NCI-H460 (cell line): ENCODE measurements at places on chromosomes 5 and 9.
A peak's percentile ranks its signal among the peaks of the same experiment; 100 is the strongest.

DNA sequence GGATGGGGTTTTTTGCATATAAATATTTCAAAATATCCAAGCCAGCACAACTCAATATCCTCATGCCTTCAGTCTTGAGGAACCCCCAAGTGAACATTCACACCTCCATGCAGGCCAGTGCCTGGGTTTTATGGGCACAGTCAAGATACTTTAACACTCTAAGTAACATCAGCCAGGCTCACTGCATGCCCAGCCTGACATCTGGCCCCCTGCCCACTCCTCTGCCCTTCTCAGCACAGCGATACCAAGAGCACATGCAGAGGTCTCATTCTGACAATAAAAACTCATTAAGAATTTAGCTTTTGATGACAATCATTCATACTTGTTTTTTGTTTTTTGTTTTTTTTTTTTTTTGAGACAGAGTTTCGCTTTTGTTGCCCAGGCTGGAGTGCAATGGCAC, 250.0 kb downstream of the CWC27 start:
- no peak for DNase-seq

DNA sequence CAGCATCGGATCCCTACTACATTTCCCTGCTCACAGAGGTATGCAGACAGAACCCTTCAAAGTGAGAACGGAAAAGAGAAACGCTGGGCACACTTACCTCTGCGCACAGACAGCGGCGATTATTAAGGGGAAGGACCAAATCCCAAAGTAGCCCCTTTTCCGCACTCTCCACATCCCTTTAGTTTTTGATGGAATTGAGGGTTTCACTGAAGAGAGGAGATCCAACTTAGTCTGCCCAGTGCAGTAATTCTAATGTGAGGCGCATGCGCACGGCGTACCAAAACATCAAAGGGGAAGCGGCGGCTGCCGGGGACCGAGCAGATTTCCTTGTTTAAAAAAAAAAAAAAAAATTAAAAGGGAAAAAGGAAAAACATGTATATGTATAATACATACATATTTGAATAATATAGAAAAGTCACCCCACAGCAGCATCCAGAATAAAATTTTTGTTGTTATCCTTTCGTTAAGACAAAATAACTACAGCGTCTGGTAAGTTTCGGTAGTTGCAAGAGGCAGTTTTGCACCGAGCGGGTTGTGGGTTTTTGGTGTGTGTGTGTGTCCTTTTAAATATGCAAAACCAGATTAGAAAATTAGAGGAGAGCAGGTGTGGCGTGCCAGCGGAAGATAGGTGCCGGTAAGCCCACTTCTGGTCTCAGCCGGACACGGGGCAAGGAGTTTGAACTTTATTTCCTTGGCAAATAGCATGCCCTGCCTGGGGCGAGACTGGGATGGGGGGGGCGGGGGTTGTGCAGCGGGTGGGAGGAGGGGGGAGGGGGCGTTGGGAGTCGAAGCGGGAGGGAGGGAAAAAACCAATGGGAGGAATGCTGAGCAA, at the start of gene GABRB2:
TSS of gene GABRB2 (minus strand) at position 256 of the 832 bp plus-strand sequence. CDS start at position 174, 82 bp downstream.
- peak; percentile 15 for DNase-seq

DNA sequence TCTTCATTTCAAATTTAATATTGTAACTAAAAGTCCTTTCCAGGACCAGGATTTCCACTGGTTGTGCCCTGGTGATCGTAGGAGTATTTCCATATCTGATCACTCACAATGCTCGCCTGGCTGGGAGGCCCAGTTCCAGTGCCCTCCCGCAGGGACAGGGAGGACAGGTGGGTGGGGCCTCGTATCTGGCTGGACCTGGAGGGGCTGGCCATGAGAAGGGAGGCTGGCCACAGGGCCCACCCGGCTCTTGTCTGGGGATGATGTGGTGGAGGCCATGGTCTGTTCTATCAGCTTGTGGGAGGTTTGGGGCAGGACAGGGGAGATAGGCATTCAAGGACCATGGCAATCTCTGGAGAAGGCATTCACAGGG, 286.4 kb downstream of the GADD45G start:
- DNase-seq: no peak

- DNase-seq: no peak
Observed at GRCh38 chr5:56176155-56176798, 56.9 kb downstream of the ANKRD55 start.

GRCh38 chr9:91994422-91994821, 44.4 kb upstream of the ROR2 start:
- no peak for DNase-seq

DNA sequence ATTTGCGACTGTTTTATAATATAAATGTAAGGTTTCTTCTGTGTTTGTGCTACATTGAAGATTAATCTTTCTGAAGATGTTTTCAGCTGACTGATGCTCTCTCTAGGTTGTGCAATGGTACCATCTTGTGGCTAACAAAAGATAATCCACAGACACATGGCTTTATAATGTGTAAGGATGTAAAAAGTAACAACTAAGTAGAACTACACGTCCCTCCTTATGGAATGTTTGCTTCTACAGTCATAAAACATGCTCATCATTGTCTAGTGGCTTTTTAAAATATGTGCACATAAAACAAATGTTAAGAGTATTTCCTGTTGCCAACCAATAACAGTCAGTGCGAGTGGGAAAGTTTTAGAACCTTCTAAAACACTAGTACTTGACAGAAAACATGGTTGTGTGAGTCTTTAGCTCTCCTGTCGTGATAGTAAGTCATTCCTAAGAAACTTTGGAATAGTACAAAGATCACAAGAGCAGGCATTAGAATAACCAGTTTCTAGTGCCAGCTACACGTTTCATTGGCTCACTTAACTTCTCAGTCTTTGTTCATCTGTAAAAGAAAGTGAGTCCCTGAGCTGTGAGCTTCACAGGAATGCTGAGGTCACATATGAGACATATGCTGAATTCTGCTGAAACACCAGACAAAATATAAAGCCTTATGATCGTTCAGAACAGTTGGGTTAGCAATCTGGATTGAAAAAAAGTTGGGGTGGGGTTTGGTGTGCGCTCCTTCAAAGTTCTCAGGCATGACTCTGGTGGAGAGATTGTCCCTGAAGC, 75.7 kb upstream of the GLIS3 start:
- DNase-seq: peak; percentile 40

- no peak for DNase-seq
Observed at GRCh38 chr5:10266839-10267238, 16.8 kb downstream of the CCT5 start.

DNA sequence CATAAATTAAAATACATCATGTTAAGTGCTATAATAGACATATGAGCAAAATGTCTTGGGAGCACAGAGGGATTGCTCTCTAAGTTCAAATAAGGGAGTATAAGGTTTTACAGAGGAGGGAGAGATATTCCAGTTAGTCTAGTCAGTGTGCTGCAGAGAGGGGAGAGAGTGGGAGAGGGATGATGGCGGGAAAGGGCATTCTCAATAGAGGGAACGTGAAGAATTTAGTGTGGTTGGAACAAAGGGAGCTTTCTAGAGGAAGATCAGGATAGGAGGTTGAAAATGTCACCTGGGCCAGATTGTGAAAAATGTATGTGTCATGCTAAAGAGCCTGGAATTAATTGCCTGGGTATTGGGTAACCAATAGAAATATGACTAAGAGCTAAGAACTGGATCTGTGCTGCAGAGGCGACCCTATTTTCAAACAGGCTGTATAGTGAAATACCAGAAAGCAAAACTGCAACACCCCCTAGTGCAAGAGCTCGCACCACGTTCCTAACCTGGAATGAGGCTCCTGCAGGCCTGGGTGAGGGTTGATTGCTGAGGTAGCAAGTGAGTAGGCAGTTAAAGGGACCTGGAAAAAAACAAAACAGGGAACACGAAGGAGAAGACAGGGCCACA, 791.8 kb upstream of the C9orf72 start:
- DNase-seq: no peak

DNA sequence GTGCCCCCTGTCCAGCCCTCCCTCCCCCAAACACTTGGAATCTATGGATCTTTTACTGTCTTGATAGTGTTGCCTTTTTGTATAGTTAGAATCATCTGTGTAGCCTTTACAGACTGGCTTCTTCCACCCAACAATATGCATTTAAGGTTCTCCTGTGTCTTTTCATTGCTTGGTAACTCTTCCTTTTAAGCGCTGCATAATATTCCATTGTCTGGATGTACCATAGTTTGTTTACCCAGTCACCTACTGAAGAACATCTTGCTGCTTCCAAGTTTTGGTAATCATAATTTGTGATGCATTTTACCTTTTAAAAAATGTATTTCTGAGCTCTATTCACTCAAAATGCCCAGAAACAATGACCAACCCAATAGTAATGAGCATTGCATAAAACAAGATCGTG, 17.7 kb upstream of the LMX1B start:
- no peak for DNase-seq

GRCh38 chr5:142098931-142099330, 9.6 kb upstream of the NDFIP1 start:
- DNase-seq: no peak

- no peak for DNase-seq
Observed at GRCh38 chr5:158875272-158875679, 224.4 kb downstream of the EBF1 start.

DNA sequence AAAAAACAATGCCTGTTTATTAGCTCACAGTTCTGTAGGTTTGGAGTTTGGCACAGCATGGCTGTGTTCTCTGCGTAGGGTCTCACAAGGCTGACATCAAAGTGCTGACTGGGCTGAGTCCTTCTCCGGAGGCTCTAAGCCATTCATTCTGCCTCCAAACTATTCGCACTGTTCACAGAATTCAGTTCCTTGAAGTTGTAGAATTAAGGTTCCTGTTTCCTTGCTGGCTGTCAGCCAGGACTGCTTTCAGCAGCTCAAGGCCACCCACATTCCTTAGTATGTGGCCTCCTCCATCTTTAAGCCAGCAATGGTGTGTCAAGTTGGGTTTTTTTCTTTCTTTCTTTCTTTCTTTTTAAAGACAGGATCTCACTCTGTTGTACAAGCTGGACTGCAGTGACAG, 161.9 kb downstream of the CDH6 start:
- DNase-seq: no peak

GRCh38 chr5:143194206-143194605, 209.3 kb downstream of the NR3C1 start:
- no peak for DNase-seq

DNA sequence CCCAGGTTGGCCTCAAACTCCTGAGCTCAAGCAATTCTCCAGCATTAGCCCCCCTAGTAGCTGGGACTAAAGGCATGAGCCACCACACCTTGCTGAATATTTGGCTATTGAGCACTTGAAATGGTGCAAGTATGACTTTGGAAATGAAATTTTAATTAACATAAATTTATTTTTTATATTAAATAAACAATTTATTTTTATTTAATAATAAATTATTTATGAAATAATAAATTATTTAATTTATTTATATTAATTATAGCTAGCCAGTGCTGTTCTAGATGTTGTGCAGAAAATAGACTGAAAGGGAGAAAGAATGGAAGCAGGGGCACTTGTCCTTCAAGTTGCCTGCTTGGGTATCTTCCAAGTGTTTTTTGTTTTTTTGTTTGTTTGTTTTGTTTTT, 40.0 kb upstream of the CTNNA1 start:
- no peak for DNase-seq

DNA sequence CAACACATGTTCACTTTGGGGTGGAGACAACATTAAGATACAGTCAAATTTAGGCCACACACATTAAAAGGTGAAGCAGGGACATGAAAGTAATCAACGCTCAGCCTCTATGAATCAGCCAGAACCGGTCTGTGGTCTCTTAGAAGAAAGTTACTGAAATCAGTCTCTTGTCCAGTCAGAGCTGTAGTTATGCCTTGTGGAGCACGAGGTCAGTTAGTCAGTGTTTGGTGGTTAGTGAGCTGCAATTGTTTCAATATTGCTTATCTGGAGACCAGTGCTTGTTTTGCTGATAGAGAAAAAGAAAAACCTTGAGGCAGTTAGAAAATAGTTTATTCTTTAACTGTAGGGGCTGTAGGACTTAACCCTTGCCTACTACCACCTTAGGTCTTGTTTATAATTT, 157.8 kb upstream of the RASEF start:
- DNase-seq: no peak

- DNase-seq: no peak
Observed at GRCh38 chr5:135695656-135696313, 117.0 kb upstream of the CXCL14 start.

GRCh38 chr9:27352457-27353165, 55.7 kb upstream of the EQTN start:
- DNase-seq: no peak

- DNase-seq: no peak
Observed at GRCh38 chr5:66967102-66967501, 229.5 kb downstream of the CD180 start.

DNA sequence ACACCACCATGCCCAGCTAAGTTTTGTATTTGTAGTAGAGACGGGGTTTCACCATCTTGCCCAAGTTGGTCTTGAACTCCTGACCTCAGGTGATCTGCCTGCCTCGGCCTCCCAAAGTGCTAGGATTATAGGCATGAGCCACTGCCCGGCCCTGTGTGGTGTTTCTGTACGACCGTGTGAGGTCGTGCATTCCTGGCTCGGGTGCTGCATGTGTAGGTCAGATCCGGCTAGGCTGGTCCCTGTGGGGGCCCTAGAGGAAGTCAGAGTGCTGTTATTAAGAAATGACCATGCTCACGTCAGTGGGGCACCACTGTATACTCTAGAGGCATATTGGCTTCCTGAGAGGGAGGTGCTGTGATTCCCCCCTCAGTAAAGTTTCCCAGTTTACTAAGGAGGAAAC, 13.7 kb downstream of the WNK2 start:
- DNase-seq: no peak

- no peak for DNase-seq
Observed at GRCh38 chr5:123204251-123204650, 115.2 kb downstream of the PRDM6 start.

- peak; percentile 52 for DNase-seq
Observed at GRCh38 chr9:127779136-127779981, 893 bp upstream of the SH2D3C start.

DNA sequence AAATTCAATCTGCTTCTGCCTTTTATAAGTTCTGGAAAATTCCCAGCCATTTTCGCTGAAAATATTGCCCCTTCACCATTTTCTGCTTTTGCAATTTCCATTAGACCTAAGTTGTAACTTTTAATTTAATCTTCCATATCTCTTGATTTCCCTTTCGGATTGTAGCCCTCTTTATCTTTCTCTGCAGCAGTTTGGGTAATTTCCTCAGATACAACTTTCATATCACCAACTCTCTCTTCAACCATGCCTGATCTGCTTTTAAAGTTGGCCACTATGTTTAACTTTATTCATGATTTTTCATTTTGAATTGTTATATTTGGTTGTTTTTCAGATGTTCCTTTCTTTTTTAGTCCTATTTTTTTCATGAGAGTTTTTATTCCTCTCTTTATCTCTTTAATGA, 157.0 kb upstream of the VLDLR start:
- no peak for DNase-seq

- DNase-seq: no peak
Observed at GRCh38 chr5:170747851-170748250, 35.7 kb upstream of the GABRP start.

DNA sequence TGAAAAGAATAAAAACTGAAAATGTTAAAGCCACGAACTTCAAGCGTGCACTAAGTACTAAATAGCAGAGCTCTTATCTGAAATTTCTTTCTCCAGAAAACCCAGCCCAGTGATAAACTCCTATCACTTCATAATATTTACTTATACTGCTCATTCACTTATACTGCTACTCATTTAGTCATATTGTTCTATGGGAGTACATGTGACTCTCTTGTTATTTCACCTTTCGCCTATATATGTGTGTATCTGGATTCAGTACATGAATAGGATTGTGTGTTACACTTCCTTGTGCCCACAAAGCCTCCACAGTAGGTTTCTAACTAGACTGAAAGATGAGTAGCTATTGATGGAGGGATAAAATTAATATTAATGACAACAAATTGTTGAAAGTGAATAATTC, 526.8 kb upstream of the GRAMD2B start:
- no peak for DNase-seq
